ENCODE measurements at places on chromosomes 13 and 19.

DNA sequence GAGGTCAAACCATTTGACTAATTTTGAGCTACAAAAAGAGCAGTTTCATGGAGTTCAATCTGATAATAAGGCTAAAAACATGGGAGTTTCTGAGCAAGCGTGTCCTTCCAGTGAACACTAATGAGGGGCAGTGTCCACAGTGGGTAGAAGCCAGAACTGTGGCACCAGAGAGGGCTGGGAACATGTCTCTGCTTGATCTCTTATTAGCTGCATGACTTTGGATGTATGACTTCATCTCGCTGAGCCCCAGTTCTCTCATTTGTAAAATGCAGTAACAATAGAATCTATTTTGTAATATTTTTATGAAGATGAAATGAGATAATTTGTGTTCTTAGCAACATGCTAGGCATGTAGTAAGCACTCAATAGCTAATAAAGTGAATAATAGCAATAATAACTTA, 69.8 kb downstream of the HS6ST3 start:
- DNase-seq: no peak

- no peak for DNase-seq
Observed at GRCh38 chr19:18687740-18688465, 4.4 kb downstream of the CRTC1 start.

- DNase-seq: no peak
Observed at GRCh38 chr13:111339366-111340143, 19.1 kb downstream of the TEX29 start.

- peak; percentile 64 for DNase-seq
Observed at GRCh38 chr19:46487802-46488445, 7.7 kb downstream of the PNMA8B start.

DNA sequence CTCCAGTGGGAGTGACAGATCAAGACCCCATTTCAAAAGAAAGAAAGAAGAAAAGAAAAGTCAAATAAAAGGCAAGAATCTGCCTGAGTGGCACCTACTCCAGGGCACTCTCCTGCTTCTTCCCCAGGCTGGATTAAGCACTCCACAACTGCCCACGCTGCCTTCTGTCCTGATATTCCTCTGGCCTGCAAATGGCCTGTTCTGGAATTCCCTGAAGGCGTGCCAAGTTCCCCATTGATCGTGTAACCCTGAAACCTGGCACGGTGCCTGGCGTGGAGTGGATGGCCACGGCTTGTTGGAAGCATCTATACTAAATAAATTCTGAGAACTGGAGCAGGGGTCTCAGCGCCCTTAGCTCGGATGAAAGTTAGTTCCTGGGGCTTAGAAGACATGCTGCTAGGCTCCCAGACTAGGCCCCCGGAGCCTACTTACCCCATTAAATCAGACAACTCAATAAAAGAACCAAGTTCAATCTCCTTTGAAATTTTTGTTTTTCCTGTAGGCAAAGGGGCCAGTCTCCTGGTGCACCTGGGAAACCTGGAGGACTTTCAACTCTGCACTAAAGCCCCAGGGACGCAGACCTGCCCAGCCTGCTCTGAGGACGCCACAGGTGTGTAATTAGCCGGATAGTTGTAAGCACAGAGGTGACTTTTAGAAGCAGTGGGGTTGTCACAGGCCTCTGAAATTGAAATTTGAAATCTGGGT, 21.9 kb downstream of the ANKRD27 start:
- no peak for DNase-seq

DNA sequence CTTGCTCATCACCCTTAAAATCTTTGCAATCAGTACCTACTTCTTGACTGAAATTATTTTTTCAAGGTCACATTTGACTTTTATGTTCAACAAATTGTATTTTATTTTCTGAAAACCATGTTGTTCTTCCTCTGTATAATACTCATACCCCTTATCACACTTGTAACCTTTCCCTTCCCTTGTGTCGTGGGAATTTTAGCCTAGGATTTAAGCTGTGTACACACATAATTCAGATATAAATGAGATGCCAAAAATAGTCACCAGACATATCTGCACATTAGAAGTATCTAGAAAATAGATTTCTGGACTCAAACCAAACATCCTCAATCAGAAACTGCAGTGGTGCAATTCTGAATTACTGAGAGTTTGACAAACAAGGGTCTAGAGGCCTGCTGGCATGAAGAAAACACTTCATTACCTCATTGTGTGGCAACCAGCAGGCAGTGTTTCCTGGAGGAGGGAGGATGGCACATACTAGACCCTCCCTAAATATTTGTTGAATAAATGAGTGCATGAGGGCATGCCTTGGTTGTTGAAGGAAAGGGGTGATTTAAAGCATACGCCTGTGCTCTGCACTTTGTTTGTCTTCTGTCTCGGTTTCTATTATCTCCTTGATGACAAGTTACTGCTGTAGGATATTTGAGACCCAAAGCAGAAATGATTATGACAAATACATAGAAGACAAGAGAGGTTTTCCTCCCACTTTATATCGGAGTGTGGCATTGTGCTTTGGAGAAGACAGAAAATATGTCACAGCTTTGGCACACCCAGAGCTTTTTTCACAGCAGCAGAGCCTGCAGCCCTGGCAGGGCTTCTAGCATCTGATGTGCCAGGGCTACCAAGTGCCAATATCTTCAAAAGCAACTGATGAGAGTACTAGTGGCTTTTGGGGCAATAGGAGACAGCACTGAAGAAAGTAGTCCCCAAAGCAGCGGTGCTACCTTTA, 881.1 kb downstream of the PCDH9 start:
- no peak for DNase-seq

GRCh38 chr13:102901615-102902305, 55.9 kb downstream of the ERCC5 start:
- DNase-seq: no peak

DNA sequence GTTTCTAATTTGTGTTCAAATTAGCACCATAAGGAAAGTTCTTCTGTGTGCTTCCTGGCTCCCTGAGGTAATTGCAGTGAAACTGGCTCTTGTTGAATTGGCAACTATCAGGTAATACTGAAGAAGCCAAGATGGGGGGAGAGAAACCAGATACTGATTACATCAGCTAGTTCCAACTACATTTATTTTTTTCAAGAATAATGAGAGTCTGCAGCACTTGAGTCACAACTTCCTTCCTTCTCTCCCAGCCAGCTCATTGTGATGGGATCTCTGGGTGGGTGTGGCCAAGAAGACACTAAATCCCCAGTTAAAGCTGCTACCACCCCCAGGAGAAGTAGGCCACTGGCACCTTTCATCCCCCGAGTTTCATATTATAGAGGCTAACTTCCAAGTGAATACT, 100.7 kb upstream of the RXFP2 start:
- DNase-seq: no peak

- DNase-seq: no peak
Observed at GRCh38 chr13:52830946-52831345, 17.5 kb downstream of the PCDH8 start.

- DNase-seq: peak; percentile 46
Observed at GRCh38 chr19:6613711-6614110, 22.8 kb upstream of the CD70 start.

GRCh38 chr19:49570138-49570856, 10.1 kb downstream of the NOSIP start:
- peak; percentile 67 for DNase-seq

DNA sequence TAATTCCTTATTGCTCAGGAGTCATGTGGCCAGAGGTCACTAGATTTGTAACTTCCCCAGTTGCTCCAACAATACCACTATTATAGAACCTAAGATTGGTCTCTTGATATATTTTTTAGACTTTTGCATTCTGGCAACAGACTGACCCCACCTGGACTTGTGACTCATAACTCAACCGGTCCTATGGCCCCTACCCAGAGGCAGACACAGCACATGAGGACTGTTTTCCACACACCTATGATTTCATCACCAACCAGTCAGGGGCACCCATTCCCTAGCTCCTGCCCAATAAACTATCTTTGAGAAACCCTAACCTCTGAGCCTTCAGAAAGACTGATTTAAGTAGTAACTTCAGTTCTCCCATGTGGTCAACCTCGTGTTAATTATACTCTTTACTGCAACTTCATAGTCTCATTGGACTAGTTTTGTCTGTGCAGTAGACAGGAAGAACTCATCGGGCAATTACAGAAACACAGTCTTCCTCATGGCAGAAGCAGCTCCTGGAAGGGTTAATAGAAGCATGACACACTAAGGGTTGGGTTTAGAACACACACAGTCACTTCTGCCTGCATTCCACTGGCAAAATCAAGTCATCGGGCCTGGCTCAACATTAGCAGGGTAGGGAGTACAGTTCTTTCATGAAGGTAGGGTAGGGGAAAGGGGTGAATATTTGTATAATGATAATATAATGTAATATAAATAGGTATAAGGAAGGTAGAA, 251.8 kb downstream of the UQCRFS1 start:
- DNase-seq: no peak

GRCh38 chr19:17968362-17968761, 1.5 kb downstream of the KCNN1 start:
- no peak for DNase-seq

- DNase-seq: no peak
Observed at GRCh38 chr13:82803341-82803740, 1078.9 kb downstream of the SLITRK1 start.

DNA sequence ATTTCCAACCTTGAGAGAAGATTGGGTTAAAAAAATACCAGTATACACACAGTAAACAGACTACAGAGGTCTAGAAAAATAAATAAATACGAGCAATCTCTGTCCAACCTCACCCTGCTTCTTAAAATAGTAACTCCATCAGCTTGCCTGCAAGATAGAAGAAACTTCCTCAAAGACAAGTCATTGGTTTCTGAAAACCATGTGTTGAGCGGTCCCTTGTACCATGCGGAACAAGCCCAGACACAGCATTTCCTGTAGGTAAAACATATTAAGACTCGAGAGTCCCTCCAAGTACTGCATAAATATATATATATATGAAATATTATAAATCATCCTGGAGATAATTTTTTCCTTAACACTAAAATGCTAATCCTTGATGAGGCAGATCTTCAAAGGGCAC, 157.4 kb downstream of the MZT1 start:
- no peak for DNase-seq

- DNase-seq: peak; percentile 87
Observed at GRCh38 chr19:17260842-17261325, 3.7 kb downstream of the USHBP1 start.

GRCh38 chr19:53158119-53158656, 665 bp downstream of the ZNF347 start:
- DNase-seq: peak; percentile 16

DNA sequence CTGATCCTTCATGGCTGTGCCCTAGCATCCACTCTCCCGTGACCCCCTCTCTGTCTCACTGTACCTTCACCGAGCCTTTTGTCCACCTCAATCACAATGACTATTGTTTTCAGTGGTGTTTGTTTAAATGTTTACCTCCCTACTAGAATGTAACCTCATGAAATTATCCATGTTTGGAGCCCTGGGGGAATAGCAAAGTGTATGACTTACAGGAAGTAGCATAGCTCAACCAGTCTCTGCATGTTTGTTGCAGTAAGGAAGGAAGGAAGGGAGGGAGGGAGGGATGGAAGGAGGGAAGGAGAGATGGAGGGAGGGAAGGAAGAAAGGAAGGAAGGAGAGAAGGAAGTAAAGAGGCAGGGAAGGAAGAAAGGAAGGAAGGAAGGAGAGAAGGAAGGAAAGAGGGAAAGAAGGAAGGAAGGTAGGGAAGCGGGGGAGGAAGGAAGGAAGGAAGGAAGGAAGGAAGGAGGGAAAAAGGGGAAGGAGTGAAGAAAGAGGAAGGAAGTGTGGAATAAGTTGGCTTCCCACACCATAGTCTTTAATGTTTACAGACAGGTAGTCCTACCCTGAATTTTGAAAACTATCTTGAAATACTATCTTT, 421.4 kb downstream of the COG6 start:
- no peak for DNase-seq

DNA sequence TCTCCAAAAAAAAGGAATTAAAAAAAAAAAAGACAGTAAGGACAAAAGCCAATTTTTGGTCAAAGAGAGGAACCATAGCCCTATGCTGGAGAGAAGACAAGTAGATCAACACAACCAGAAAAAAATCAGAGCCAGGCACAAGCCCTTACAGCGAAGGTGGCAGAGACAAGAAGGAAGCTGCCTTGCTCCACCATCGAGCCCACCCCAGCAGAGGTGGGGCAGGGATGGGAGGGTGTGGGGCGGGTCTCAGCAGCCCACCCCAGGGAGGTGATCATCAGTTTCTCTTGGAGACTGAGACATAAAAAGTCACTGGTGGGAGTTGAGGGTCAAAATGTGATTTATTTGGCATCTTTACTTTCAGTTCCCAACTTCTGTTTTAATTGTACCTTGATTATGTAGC, 332.4 kb downstream of the FOXO1 start:
- DNase-seq: no peak

DNA sequence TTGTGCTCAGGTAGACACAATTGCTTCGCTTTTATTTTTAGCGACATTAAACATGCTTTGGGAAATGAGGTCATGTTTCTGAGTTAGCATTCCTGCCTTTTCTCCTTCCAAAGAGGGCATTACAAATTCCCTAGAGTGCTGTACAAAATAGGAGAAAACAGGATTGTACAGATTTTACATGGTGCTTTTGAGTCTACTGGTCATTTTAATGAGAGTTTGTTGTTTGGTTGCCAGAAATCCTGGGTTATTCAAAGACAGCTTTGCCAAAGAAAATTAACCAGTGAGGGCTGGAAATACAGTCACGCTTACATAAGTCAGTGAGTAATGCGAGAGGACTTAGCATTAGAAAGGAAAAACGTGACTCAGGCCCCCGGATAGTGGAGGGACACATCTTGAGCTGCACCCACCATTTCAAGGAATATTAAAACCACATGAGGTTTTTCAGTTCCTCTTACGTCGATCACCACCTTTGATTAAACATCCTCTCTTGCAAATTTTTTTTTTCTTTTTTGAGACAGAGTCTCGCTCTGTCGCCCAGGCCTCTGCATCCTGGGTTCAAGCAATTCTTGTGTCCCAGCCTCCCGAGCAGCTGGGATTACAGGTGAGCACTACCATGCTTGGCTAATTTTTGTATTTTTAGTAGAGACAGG, 55.4 kb downstream of the SACS start:
- peak; percentile 67 for DNase-seq

DNA sequence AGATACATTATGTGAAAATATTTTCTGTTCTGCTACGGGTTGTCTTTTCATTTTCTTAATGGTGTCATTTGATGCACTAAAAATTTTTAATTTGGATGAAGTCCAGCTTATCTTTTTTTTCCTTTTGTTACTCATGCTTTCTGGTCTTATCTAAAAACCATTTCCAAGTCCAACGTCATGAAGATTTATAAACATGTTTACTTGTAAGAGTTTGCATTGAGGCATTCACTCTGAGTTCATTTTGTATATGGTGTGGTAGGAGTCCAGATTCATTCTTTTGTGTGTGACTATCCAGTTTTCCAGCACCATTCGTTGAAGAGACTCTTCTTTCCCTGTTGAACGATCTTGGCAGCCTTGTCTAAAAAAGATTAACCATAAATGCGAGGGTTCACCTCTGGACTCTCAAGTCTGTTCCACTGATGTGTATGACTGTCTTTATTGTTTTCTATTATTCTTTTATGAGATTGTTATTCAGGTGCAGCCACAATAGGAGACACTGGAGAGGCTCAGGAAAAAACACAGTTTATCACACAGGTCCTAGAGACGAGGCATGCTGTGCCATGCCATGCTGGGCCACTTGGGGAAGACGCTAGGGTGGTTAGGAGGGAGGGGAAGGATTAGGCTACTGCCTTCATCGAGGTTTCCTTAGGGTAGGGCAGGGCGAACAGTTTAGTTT, 35.0 kb downstream of the NAA16 start:
- DNase-seq: no peak
